ENCODE measurements at places on chromosomes 16 and 17.
A peak's percentile ranks its signal among the peaks of the same experiment; 100 is the strongest.

- DNase-seq = no peak
Observed at GRCh38 chr16:55041540-55042234, 111.0 kb downstream of the IRX5 start.

- DNase-seq = no peak
Observed at GRCh38 chr17:42315402-42316156, 27.3 kb downstream of the STAT5A start.

- no peak for DNase-seq
Observed at GRCh38 chr16:72426386-72426785, 254.4 kb upstream of the PMFBP1 start.

GRCh38 chr16:49542391-49542891, 168.8 kb downstream of the C16orf78 start:
- no peak for DNase-seq

- DNase-seq = no peak
Observed at GRCh38 chr16:64991001-64991400, 130.9 kb downstream of the CDH11 start.

DNA sequence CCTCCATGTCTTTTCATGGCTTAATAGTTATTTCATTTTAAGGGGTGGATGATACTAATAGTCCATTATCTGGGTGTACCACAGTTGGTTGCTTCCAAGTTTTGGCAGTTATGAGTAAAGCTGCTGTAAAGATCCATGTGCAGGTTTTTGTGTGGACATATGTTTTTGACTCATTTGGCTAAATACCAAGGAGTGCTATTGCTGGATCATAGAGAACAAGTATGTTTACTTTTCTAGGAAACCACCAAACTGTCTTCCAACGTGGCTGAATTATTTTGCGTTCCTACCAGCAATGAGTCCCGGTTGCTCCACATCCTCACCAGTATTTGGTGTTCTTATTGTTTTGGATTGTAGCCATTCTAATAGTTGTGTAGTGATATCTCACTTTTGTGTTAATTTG, 181.9 kb downstream of the SPECC1 start:
- no peak for DNase-seq

GRCh38 chr16:86806838-86807351, 228.5 kb downstream of the FOXL1 start:
- DNase-seq = no peak

DNA sequence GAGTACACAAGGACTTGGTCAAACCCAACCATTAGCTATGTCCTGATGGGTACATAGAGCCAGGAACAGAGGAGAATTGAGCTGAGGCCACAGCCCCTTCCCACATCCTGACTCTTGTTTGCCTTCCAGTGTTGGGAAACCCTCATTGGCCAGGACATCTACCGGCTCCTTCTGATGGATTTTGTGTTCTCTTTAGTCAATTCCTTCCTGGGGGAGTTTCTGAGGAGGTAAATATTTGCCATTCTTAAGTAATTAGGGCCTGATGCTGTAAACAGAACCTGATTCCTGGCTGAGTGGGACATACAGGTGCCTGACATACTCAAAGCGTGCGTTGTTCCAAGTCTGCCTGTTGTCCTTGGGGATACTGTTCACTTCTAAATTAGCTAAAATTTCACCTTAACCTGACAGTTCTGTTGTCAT, 42.6 kb downstream of the GDE1 start:
- no peak for DNase-seq

DNA sequence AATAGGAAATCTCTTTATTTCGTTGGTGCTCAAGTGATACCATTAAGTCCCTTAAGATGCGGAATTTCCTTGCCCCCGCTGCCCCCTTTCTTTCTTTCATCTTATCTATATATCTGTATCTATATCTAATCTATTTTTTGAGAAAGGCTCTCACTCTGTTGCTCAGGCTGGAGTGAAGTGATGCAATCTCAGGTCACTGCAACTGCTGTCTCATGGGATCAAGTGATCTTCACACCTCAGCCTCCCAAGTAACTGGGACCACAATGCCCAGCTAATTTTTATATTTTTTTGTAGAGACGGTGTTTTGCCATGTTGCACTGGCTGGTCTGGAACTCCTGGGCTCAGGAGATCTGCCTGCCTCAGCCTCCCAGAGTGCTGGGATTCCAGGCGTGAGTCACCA, 693.5 kb downstream of the WWOX start:
- DNase-seq = no peak

- no peak for DNase-seq
Observed at GRCh38 chr16:56354016-56354415, 71.3 kb downstream of the AMFR start.

DNA sequence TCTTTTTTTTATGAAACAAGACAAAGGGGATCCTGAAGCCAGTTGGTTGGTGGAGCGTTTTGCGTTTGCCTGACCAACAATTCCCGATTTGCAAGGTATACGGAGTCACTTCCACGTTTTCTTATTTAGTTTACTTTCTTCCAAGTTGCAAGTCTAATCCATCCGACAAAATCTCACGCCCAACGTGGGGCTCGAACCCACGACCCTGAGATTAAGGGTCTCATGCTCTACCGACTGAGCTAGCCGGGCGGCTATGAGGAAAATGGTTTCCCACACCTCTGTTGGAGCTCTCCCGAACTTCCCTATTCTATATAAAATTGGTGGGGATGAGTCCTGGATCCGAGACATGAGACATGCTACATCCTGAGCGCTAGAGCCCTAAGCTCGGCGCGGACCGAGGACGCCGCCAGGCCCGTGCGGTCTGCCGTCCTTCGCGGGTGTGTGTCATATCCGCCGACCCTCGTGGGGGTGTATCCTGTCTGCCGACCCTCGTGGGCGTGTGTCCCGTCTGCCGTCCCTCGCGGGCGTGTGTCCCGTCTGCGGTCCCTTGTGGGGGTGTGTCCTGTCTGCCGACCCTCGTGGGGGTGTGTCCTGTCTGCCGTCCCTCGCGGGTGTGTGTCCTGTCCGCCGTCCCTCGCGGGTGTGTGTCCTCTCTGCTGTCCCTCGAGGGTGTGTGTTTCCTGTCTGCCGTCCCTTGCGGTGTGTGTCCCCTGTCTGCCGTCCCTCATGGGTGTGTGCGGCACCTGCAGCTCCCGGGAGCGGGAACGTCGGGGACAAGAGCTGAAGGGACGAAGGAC, 22.6 kb downstream of the ZNF213 start:
- DNase-seq = peak; percentile 73

GRCh38 chr17:10652984-10653659, 4.0 kb downstream of the MYH3 start:
- no peak for DNase-seq

DNA sequence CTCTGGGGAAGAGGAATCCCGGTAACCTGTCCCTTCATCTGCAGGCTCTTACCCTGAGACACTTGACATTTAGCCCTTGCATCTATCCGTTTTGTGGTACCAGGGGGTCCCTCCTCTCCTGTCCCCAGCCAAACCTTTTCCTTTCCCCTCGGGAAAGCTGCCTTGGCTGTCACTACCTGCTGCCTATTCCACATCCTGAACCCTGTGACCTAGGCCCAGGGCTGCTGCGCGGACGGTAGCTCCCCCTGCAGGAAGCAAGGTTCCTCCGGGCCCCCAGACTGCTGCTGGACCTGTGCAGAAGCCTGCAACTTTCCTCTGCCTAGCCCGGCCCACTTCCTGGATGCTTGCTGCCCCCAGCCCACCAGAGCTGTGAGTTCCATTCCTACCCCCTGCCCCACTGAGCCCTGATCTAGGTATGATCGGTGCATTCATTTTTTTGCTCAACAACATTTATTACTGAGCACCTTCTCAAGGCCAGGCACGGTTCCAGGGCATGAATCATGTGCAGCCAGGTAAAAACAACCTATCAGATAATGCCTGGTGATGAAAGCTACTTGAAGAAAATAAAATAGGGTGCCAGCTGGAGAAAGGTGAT, 10.5 kb upstream of the ALDOA start:
- DNase-seq = peak; percentile 95

DNA sequence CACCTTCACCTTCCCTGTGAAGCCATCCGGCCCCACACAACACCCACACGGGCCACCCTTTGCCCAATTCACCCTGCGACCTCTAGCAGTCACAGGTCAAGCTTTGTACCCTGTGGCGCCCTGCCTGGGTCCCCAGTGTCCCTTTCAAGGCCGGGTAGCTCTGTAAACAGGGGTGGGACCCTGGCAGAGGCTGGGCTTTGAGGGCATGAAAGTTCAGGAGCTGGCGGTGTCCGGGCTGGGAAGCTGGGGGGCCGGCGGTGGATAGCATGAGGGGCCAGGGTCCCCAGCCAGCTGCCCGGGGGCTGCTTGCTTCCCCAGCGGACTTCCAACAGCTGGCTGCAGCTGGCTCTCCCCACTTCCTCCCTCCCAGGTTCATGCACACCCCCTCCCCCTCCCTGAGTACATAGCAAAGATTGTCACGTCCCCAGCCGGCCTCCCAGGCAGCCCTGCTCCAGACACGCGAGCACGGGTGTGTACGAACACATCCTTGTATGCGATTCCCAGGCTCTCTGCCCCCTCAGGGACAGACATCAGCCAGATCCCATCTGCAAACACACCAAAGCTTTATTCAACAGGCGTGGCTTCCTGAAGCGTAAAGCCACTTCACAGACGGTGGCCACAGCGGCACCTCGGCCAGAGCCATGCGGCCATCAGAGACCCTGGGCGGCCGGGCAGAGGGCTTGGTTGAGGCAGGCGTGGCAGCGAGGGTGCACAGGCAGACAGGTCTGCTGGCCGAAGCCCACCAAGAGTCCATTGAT, 8.2 kb downstream of the NTHL1 start:
- no peak for DNase-seq

DNA sequence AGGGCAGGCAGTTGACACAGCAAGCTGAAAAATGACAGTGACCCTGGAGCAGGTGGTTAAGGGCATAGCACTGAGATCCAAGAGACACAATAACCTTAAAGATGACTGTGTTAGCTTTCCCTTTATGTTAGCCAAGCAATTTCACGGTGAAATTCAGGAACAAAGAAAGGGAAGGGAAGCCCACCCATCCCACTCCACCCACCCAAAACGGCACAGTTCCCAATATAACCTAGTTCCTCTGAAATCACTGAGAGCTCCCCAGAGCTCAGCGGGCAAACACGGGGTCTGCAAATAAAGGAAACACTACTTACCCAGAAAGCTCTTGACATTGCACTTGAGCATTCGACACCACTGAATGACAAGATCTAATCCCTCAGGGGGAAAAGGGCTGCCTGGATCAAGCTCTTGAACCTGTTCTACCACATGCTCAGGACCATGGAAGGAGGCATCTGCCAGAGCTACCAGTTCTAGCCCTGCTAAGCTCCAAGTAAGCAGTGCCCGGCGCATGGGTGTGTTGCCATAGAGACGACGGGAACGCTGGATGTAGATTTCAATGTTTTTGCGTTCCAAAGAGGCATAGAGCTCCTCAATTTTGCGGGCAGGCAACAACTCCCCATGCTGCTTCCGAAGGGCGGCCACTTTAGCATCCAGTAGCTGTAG, 10.6 kb downstream of the BLTP2 start:
- no peak for DNase-seq

GRCh38 chr17:80920441-80920840, 71.2 kb upstream of the CHMP6 start:
- peak; percentile 6 for DNase-seq

DNA sequence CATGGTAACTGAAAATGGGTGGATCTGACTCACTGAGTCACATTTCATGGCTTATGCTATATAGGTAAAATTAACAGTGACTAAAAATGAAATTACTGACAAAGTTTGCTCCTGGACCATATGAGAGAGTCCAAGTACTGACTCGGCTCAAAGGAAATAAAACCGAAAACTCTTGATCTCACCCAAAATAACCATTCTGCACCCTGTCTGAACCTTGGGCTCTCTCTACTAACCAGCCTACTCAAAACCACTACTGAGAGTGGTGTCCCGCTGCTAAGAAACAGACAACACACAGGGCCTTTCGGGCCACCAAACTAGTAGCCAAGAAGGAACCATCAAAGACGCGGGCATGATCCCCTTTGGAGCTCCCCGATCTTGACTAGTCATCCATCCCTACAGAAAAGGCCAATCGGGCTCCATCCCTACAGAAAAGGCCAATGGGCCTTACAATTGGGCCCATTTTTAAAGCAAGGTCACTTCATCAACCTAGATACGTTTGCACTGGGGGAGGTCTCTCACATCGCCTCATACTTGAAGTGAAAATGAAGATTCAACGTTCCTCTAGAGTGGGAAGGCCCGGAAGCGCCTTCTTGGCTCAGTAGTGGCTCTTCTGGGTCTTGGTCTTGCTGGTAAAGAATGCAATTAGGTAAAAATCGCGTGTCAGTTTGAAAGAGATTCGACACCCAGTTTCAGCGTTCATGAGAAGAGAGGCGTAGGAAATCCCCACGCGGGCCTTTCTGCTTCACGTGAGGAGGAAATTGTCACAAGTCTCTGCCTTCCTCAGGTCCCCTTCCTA, 720 bp upstream of the ZPBP2 start:
- DNase-seq = no peak

DNA sequence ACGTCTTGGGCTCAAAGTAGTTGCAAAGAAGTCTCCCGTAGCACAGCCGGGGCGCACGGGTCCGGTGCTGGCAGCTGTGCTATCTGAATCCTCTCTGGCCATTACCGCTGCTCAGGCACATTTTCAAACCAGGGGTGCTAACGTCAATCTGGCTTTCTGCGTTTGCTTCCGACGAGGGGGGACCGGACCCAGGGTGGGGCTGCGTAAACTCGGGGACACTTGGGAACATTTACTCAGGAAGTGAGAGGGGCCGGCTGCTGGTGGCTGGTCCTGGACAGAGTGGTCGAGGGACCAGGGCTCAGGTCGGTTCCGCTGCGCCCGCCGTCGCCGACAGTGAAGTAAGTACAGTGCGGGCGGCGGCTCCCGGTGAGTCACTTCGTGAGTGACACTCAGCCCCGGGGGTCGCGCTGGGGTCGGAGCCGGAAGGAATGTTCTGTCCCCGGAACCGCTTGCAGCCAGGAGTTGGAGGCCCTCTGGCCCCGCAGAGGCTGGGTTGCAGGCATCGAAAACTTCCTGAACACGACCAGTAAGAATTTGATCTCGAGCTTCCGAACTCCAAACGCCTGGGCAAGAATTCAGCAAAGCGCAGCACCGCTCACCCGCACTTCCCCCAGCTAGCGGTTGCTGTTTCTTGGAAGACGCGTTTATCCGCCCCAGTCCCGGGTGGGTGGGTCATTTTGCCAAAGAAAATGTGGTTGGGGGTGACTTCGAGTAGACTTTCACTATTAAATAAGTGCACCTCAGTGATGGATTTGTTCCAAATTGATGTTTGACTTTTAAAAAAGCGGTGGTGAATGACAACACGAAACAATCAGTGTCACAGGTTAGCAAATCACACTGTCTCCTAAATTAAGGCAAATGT, 1.4 kb upstream of the HS3ST3B1 start:
- peak; percentile 34 for DNase-seq

DNA sequence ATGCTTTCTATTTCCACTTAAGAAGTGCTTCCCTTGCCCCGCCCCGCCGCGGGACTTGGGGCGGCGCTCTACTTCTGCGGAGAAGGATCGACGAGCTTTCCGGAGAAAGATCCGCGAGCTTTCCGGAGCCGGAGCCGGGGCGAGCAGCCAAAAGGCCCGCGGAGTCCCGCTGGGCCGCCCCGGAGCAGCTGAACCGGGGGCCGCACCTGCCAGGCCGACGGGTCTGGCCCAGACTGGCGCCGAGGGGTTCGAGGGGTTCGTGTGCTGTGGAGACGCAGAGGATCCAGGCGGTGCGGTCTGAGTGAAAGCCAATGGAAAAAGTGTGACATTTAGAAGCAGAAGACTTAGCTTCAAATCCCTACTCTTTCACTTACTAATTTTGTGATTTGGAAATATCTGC, 50.8 kb downstream of the TBC1D26 start:
- peak; percentile 58 for DNase-seq

- DNase-seq = no peak
Observed at GRCh38 chr16:17160285-17160853, 310.4 kb downstream of the XYLT1 start.

Data from body of pancreas (tissue), 4 donors.